HS-5 (cell line): ENCODE measurements at places on chromosomes 11 and 22.

GRCh38 chr11:80284946-80285785 lies 844.3 kb upstream of the TENM4 start:
- DNase-seq: peak; percentile 34

GRCh38 chr11:71322192-71322735 lies 69.9 kb upstream of the SHANK2 start:
- no peak for DNase-seq

DNA sequence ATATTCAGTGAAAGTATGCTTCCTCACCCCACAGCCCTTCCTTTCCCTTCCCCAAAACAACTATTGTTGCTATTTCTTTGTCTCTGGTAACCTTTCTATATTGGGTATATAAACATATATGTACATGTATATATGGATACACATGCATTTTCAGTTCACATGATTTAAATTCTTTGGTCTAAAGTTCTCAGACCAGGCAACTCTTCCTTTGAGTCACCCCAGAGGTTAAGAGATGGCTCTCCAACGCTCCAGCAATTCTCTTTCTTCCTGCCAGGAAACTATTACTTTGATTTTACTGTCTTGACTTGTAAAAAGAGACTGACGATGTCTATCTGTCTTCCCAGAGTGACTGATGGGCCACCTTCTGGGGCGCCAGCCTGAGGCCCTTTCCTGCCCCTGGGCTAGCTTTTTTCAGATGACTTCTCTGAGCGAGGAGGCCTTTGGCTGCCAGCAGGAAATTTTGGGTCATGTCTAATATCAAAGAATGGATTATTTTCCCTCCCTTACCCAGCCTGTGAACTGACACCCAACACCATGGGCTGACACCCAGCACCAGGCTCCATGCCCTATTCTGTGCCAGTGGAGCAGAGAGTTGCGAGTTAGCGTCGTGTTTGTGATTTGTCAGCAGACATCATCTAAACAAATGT lies 14.4 kb upstream of the ST3GAL4 start:
- no peak for DNase-seq

DNA sequence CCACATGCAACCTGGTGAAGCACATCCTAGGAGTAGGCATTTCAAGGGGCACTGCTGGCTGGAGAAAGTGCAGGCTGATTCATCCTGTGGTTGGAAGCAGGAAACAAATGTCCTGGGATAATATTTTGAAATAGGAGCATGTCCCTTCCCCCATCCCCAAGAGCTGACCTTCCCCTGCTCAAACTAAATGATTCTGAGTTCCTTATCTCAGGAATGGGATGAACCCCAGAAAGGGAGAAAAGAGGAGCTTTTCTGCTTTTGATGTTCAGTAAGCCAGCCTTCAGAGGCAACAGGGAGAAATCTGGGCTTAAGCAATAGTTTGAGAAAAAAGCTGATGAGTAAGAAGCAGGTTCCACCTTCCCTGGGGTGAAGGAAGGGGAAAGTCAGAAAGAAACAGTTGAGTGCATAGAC lies 19.5 kb upstream of the SPON1 start:
- DNase-seq: peak; percentile 68

DNA sequence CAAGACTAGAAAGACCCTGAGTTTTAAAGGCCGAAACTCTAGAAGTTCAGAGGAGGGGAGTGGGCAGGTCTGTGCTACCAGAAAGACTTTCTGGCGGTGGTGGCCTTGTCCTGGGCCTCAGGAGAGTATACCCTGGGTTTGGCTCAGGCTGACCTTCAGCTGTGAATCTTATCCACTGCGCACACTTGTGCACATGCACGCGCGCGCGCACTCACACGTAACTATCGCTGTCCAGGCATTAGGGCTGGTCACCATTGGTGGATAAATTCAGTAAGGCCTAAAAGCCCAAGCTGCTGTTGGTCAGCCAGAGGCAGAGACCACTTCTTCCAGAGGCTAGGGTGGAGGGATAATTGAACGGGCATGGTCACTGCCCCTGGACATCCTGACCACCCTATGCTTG lies 25.1 kb downstream of the ARHGEF17 start:
- no peak for DNase-seq

- no peak for DNase-seq
These were observed 9.4 kb downstream of the SLCO2B1 start for GRCh38 chr11:75160220-75160757.

GRCh38 chr11:128546916-128547315 lies 40.4 kb downstream of the ETS1 start:
- DNase-seq: no peak

- no peak for DNase-seq
These were observed 1.5 kb downstream of the VPREB3 start for GRCh38 chr22:23752750-23753149.

GRCh38 chr22:44842417-44842816 lies 90.0 kb downstream of the ARHGAP8 start:
- no peak for DNase-seq

- DNase-seq: no peak
These were observed 8.6 kb downstream of the GTF2H1 start for GRCh38 chr11:18330921-18331320.

GRCh38 chr11:46338988-46339666 lies 8.1 kb upstream of the DGKZ start:
- no peak for DNase-seq
